ENCODE measurements at places on chromosomes 16 and 17. TPM values are rescaled to one million over a fixed set of nuclear protein-coding genes. Genes with fewer than 3 reads are reported as not detected.

DNA sequence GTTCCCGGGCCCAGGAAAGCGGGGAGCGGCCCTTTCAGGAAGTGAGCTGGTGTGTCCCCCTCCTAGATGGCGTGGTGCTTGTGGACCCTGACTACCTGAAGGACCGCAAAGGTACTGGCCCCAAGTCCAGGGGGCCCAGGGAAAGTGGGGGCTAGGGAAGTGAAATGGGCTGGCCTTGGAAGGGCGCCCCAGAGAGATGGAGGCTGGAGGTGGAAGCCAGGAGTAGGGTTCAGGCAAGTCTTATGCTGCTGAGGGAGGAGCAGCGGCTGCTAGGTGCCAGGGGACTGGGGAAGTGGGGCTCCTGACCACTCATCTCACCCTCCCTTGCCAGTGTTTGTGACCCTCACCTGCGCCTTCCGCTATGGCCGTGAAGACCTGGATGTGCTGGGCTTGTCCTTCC is 5.6 kb downstream of the ARRB2 start:
- DNase-seq, result peak; percentile 42

GRCh38 chr17:29032013-29032856 is 10.7 kb upstream of the PIPOX start:
- no peak for DNase-seq

Gene OR1F1
- not detected for total RNA-seq

Gene KRTAP3-2
- not detected for total RNA-seq

GRCh38 chr16:17360693-17361122 is 110.1 kb downstream of the XYLT1 start:
- no peak for DNase-seq

- DNase-seq, result no peak
Measured at GRCh38 chr16:69190598-69190997, 3.6 kb downstream of the SNTB2 start.

Gene ZCCHC14
- total RNA-seq, result 20.5 TPM

Gene GNAO1
- total RNA-seq, result 19.0 TPM

Gene MGAT5B
- total RNA-seq, result 0.16 TPM
